ENCODE measurements at places on chromosomes 1 and 21.
A peak's percentile ranks its signal among the peaks of the same experiment; 100 is the strongest.

DNA sequence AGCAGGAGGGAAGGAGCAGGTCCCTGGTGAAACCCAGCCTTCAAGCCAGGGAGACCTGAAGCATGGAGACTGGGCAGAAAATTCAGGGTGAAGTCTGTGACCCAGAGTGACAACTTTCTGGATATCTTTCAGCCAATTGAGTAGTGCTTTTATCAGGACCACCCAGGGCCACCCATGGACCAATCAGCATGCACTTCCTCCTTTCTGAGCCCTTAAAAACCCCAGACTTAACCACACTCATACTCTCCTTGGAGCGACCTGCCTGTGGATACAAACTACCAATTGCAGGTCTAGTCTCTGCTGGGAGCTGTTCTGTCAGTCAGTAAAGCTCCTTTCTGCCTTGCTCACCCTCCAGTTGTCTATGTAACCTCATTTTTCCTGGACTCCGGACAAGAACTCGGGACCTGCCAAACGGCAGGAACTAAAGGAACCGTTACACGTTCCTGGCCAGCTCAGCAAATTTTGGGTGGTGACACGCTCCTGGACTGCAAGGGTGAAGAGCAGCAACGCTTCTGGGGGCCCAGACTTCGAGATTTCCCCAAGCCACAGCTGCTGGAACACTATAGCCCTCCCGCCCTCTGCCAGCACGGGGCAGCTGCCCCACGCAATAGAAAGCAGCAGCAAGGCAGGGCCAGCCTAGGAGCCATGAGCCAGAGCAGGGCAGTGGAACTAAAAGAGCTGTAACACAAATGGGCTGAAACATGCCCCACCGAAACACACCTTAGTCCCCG is 1183.4 kb downstream of the AMY1C start:
- DNase-seq: no peak

- no peak for DNase-seq
Observed at GRCh38 chr21:37346841-37347430, 19.6 kb upstream of the DYRK1A start.

- DNase-seq: no peak
Observed at GRCh38 chr1:24526940-24527542, 24.4 kb downstream of the RCAN3 start.

DNA sequence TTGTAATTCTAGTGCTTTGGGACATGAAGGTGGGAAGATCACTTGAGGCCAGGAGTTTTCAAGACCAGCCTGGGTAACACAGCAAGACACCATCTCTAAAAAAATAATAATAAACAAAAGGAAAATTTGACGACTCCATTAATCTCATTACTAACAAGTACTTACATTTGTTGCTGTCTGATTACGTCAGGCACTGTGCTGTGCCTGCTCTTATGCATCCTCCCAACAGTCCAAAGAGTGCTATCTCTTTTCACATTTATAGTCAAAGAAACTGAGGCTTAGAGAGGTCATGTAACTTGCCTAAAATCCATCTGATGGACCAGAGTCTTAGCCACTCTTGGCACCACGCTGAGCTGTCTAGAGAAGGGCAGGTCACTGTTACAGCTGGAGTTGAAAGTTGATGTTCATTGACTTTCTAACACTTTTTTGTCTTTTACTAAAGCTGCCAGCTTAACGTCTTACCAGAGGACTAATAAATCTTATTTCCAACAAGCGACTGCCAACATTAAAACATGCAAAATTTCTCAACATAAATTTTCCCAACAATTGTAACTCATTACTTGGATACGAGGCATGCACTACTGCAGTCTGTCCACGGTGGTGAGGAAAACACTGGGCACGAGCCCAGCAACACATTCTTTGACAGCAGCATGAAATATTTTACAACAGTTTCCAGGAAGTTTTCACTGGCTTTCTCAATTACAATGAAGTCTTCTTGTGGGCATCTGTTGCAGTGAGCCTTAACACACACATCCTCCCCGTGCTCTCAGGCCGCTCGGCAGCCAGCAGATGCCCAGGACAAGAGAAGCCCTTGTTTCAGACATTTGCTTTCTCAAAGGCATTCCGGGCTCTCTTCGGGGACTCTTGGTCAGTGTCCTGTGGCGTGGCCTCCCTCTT is 262.9 kb upstream of the PROX1 start:
- peak; percentile 8 for DNase-seq

GRCh38 chr1:163063143-163063542 is 6.0 kb upstream of the RGS4 start:
- no peak for DNase-seq

DNA sequence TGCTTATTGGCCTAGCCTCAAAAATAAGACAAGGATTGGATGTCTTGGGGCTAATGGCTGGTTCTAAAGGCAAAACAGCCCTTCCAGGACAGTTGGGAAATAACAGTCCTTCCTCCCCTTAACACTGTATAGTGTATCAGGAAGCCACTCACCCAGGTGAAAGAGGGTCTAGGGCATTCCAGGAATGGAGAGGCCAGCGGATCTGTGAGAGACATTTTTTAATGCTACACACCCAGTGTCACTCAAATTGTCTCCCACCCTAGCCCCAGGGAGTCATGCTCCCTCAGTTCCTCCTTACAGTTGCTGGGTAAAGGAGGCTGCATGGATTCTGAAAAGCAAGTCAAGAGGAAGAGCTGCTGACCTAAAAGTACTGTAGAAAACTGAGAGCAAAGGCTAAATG is 24.1 kb upstream of the EXO1 start:
- no peak for DNase-seq

GRCh38 chr1:150507912-150508864 is at the start of gene ECM1:
TSS of gene ECM1 (plus strand) at chr1:150508109. CDS start at chr1:150508210, 101 bp downstream.
- DNase-seq: peak; percentile 61

DNA sequence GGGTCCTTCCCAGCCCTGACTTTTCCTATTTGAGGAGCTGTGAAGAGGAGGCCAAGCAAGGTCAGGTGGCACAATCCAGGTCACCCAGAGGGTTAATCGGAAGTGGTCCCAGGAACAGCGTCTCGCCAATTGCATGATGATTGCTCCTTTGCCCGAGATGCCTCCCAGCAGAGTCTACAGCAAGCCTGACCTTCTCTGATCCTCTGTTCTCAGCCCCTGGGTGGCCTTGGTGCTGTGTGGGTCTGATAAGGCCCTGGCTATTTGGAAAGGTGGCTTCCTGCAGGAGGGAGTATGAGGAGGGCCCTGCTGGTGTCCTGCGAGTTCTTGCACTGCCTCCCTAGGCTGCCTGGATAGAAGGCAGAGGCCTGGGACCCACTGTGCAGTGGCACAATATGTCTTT is 116.2 kb downstream of the FOXD2 start:
- no peak for DNase-seq

GRCh38 chr21:16179773-16180172 is 450.0 kb downstream of the USP25 start:
- no peak for DNase-seq

DNA sequence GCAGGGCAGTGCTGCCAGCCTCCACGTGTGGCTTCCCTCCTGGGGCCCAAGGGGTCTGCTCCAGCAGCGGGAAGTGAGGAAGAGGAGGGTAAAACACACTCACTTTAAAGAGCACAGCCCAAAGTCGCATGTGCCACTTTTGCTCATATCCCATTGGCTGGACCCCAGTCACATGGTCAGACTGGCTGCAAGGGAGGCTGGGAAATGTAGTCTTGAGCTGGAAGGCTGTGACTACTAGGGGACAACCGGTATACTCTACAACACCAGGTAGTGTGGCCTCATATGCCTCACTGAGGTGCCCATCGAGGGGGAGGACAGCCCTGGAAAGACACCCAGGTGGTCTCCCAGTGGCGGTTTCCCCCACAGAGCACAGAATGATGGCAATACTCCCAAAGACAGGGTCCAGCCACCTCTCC is 45.2 kb downstream of the CAMK2N1 start:
- DNase-seq: no peak

DNA sequence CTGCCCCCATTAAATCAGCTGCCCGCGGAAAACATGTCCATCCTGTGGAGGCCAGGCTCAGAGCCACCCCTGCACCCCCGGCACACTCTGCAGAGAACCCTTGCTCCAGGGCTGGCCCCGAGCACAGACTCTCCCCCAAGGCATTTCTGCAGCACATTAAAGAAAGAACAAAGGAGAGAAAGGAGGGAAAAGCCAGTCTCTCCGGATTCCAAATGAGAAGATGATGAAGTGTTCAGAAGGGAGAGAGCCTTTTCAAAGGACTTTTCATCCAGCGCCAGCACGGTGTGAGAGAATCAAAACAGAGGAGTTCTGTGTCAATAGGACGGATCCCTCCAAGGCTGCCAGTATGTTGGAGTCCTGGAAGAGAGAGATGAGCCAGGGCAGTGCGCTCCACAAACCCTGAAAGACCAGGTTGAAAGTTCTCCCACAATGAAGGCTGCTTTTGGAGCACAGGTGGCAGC is 498.3 kb downstream of the NPHP4 start:
- no peak for DNase-seq

- no peak for DNase-seq
Observed at GRCh38 chr21:46095083-46095719, 2.7 kb upstream of the COL6A2 start.

DNA sequence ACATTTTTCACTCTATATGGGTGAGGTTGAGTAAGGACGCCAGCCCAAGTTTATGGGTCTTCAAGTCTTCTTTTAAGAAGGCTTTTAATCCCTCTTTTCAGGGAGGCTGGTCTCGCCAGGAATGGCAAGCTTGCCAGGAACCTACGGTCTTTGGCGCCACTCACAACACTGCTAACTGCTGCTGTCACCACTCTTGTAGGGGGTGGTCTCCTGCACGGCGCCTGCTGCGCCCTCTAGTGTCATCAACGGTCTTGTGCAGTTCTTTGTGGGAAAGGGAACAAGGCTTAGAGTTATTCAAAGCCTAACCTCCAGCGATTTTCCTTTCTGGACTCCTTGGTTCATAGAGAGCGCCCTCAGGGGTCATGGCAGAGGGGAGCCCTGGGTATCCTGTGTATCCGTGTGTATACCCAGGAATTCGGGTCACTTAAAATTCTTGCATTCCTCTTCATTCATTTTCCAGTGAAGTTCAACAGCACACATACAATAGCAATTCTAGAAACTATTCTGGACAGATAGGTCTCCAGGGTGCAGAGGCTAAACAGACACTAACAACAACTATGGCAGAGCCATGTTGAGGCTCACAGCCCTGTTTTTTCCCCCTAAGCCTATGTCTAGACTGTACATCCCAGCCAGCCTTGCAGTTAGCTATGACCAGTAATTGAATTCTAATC is 392.8 kb upstream of the CAMK1G start:
- DNase-seq: no peak

GRCh38 chr21:16976193-16976592 is 536.6 kb upstream of the CXADR start:
- peak; percentile 8 for DNase-seq

DNA sequence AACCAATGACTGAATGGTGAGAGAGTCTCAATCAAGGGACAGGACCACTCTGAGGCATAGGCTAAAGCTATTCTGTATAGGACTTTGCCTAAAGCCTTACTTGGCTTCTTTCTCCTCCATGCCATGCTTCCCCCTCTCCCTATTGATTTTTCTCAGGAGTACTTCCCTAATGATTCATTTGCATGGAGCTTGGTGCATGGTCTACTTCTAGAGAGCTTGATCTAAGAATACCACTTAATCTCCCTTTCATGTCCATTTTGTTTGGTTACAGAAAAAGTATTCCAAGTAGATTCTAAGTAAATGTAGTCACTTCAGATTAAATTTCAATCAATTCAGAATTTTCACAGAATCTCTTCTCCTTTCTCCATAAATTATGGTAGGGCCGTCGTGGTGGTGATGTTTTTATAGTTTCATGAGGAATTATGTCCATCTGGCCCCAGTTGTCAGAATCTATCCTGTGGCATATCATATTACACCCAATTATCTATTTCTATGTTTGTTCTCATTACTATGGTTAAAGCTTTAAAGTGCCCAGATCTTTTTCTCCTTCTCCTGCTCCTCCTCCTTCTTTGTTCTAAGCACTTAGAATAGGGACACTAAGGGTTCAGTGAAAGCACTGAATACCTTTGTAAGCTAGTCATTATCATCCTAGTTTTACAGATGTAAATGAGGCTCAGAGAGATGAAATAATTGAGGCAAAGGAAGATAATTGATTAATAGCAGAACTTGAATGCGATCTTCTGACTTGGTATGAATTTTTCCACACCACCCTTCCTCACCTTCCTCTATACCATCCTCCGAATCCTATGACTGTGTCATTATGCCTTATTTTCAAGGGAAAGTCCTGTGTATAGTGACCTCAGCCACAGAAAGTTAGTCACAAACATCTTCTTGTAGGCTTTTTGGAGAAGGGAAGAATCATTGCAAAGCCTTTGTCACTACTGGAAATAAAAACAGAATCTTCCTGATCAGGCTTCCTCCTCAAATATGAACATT is 85.6 kb upstream of the ZRANB2 start:
- DNase-seq: peak; percentile 2

GRCh38 chr1:179296356-179297104 is 2.9 kb downstream of the SOAT1 start:
- no peak for DNase-seq

DNA sequence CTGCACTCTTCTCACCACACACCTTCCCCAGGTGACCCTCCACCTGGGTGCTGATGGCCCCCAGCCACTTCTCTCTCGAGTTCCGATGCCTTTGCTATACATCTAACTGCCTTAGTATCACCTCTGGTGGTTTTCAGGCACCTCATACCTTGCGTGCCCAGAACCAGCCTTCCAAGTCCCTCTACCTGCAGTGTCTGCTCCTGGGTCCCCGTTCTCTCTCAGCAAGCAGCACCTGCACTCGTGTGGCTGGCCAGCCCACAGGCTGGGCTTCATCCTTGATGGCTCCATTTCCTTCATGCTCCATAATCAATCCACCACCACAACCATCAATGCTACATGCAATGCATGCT is 49.2 kb upstream of the EDN2 start:
- no peak for DNase-seq

DNA sequence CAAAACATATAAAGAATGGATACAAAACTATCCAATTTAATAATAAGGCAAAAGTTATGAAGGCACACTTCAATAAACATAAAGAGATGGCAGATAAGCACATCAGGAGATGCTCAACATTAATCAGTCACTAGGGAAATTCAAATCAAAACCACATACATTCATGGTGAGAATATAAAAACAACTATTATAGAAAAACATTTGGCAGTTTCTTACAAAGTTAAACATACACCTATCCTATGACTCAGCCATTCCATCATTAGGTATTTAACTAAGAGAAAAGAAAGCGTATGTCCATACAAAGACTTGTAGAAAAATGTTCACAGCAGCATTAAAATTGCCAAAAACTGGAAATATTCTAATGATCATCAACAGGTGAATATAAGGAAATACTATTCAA is 44.3 kb downstream of the KIFAP3 start:
- DNase-seq: no peak
